ENCODE measurements at places on chromosomes 2 and 18. TPM values are rescaled to one million over a fixed set of nuclear protein-coding genes. Genes with fewer than 3 reads are reported as not detected.

Gene COPS7B
- total RNA-seq = 38.4 TPM

Gene ASXL3
- not detected for total RNA-seq

Gene ZBTB7C
- total RNA-seq = 0.95 TPM

DNA sequence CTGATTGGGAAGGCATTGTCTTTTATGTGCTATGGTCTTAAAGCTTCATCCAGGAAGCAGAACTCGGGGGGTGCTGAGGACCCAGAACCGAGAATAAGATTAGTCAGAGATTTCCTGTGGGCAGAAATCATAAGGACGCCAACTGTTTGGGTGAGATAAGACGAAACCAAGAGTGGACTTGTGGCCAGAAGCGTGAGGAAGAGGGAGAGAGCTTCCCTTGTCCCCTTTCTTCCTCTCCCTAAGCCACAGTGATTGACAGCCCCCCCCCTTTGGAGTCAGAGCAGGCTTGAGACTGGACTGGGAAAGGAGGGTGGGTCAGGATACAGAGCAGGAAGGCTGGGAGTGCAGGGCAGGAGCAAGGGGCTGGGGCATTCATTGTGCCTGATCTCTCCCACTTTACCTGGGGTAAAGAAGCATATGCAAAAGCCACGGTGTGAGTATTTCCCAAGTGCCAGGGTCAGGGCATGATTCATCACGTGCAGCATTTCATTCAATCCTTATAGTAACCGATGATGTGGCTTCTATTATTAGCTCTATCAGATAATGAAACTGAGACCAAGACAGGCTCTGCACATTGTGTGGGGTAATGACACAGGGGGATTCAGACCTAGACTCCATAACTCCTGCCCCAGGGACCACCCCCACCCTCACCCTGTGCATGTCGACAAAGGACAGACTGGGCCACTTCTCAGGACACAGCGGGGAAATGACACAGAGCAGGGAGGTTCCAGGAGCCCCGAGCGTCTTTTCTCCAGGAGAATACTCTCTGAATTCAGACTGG lies 3.0 kb upstream of the IL1RN start:
- no peaks in the 10 kb centered on the region for H3K27me3 ChIP-seq
- peaks cover 3% of the 10 kb centered on the region for H3K36me3 ChIP-seq
- no peak overlapping the region for H3K4me3 ChIP-seq
- peaks cover 47% of the 10 kb centered on the region for H3K4me1 ChIP-seq
- no peak overlapping the region for H3K27ac ChIP-seq
- DNase-seq = no peak

DNA sequence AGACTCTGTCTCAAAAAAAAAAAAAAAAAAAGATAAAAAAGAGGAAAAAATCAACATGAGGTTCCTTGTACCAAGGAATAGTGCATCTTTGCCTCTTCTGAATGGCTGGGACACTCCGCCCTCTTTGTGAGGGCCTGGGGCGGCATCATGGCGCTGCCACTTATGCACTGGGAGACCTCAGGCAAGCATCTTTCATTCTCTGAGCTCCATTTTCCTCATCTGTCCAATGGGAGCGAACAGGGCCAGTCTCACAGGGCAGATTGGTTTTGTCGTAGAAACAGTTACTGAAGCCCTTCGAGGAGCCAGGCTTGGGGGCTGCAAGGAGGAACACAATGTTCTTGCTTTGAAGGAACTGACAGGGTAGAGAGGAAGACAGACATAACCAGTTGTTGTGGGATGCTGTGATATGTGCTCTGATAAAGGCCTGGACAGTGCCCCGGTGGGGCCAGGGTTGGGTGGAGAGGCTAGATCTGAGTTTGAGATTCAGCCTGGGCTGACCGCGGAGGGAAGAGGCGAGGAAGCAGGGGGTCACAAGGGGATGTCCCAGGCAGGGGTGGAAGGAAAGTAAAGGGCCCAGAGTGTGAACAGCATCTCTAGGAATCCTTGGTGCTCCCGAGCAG lies 14.1 kb downstream of the ZFP36L2 start:
- DNase-seq = no peak
- no peak overlapping the region for H3K4me3 ChIP-seq
- peaks cover 16% of the 10 kb centered on the region for H3K4me1 ChIP-seq
- no peaks in the 10 kb centered on the region for H3K36me3 ChIP-seq

GRCh38 chr18:49558356-49558755 lies 3.5 kb upstream of the LIPG start:
- H3K36me3 ChIP-seq = no peaks in the 10 kb centered on the region
- no peak overlapping the region for H3K4me3 ChIP-seq
- peaks cover 66% of the 10 kb centered on the region for H3K27me3 ChIP-seq
- H3K4me1 ChIP-seq = peaks cover 27% of the 10 kb centered on the region
